ENCODE measurements at places on chromosomes 13 and 19.

GRCh38 chr19:33490041-33490451 is 31.5 kb downstream of the PEPD start:
- no peak for DNase-seq

DNA sequence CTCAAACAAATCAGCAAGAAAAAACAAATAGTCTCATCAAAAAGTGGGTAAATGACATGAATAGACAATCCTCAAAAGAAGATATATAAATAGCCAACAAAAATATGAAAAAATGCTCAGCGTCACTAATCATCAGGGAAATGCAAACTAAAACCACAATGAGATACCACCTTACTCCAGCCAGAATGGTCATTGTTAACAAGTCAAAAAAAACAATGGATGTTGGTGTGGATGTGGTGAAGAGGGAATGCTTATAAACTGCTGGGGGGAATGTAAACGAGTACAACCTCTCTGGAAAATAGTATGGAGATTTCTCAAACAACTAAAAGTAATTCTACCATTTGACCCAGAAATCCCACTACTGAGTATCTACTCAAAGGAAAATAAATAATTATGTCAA is 239.2 kb upstream of the RFC3 start:
- no peak for DNase-seq

GRCh38 chr19:4802711-4803110 is 11.2 kb downstream of the FEM1A start:
- no peak for DNase-seq

GRCh38 chr13:40401911-40402776 is 264.3 kb downstream of the FOXO1 start:
- peak; percentile 39 for DNase-seq

- no peak for DNase-seq
These were observed 814.7 kb upstream of the ATXN8OS start for GRCh38 chr13:69292789-69293425.

DNA sequence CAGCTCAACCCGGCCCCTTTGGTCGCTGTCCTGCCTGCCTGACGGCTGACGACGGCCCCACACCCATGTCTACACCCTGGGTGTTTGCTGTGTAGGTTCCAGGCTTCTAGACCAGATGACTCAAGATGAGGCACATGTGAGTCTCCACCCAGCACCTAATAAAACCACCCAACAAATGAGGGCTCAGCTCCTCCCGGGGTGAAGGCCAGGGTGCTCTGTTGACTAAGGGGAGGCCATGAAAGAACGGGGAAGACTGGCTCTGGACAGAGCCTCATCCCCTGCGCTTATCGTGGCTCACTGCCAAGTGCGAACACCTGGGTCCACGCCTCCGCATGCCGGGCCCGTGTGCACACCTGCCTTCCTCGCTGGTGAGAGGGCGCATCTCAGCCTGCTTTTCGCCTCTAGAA is 39.6 kb downstream of the COL4A2 start:
- DNase-seq: no peak

DNA sequence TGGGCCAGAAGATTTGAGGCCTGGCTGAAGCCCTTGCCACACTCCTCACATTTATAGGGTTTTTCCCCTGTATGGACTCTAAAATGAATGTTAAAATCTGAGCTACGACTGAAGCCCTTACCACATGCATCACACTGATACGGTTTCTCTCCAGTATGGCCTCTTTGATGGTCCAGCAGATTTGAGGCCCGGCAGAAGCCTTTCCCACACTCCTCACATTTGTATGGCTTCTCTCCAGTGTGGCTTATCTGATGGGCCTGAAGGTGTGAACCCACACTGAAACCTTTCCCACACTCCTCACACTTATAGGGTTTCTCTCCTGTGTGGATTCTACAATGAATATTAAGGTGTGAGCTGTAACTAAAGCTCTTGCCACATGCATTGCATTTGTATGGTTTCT is 21.0 kb downstream of the ZNF45 start:
- no peak for DNase-seq

- DNase-seq: no peak
These were observed 4.7 kb downstream of the FGF22 start for GRCh38 chr19:644363-644762.

DNA sequence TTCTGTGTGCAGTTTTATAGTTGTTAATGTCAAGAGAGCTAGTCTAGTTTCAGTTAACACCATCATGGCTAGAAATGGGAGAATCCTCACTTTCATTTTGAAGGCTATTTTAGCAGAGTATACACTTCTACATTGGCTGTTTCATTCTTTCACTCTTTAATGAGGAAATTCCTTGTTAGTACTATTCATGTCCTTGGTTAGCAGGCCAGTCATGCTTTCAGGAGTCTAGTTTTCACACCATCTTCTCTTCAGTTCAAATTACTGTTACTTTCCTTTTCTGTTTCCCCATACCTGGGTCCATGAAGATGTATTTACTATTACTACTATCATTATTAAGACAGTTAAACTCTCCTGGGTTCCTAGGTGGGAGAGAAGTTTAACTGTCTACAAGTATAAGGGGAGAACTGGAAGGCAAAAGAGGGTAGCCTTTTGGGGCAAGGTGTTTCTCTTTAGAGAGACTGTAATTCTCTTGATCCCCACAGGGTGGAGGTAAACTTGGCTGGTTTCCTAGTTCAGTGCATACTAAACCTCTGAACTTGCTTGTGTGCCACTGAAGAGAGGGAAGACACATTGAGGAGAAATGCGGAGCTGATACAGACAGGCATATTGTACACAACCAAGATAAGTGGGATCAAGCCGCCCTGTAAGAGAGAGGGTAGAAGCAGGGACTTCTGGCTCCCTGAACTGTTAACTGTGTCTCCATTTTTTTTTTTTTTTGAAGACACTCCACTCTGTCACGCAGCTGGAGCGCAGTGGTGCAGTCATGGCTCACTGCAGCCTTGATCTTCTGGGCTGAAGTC is 41.3 kb upstream of the IGFL4 start:
- DNase-seq: peak; percentile 43

DNA sequence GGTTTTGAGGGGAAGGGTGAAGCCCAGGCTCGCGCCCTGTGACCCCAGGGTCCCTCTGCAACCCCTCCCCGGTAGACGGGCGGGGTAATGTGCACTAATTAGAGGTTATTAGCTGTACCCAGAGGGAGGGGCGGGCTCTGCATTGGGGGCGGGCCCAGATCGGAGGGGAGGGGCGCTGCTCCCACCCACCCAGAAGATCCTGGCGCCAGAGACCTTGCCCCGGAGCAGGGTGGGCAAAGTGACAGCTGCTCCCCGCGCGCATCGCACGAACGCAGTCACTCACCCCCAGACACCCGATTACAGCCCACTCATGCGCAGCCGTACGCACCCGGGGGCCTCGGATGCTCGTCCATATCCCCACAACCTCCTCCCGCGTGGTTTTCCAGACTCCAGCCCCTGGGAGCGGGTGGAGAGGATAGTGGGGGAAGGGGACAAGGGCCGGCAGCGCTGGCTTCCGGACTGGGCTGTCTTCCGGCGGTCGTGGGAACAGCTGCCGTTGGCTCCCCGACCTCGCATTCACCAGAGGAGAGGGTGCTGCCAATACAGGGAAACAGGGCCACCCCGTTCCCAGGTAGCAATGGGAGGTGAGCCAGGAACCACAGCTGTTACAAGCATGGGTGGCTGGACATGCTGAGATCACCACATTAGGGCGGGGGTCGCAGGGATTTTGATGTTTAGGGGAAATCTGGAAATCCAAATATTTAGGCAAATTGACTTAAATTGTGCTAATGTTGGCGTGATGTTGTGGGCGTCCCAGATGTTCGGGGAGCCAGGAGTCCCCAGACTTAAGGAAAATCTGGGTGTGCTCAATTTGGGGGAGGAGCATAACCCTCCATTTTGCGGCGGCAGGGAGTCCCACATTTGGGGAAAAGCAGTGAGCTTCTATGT is 2.9 kb upstream of the HOOK2 start:
- DNase-seq: peak; percentile 90

GRCh38 chr19:51702103-51702824 is 9.1 kb downstream of the SPACA6 start:
- peak; percentile 47 for DNase-seq
